ENCODE measurements at places on chromosomes 16 and 17. TPM values are rescaled to one million over a fixed set of nuclear protein-coding genes. Genes with fewer than 3 reads are reported as not detected.

CETP gene
- total RNA-seq, result 10.5 TPM

SLC46A1 gene
- 0.60 TPM for total RNA-seq

CISD3 gene
- total RNA-seq, result 3.5 TPM

OTOP2 gene
- not detected for total RNA-seq

RRAD gene
- 0.60 TPM for total RNA-seq

BEAN1 gene
- total RNA-seq, result not detected

MYL4 gene
- total RNA-seq, result 0.40 TPM

MYCBPAP gene
- under 0.01 TPM for total RNA-seq

- no peak for DNase-seq
Observed at GRCh38 chr16:75317532-75317931, 66.1 kb upstream of the BCAR1 start.

- no peak for DNase-seq
Observed at GRCh38 chr17:67126983-67127382, 82.6 kb downstream of the CACNG1 start.

DNA sequence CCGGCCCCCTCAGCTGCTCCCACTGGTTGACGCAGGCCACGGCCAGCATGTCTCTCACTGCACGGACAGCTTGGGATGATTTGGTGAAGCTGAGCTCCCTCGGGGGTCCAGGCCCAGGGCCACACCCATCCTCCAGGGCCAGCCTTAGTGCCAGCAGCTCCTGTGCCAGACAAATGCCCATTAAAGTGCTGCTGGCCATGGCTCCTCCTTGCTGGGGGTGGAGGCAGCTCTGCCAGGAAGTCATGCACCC, 2.5 kb downstream of the TRIM47 start:
- DNase-seq, result peak; percentile 23

- DNase-seq, result peak; percentile 4
Observed at GRCh38 chr16:72442385-72443158, 270.6 kb upstream of the PMFBP1 start.

GRCh38 chr17:57577751-57578607, 167.1 kb downstream of the CCDC182 start:
- no peak for DNase-seq

- no peak for DNase-seq
Observed at GRCh38 chr16:16908077-16908476, 529.1 kb downstream of the NPIPA7 start.

- DNase-seq, result no peak
Observed at GRCh38 chr16:80034948-80035663, 434.6 kb upstream of the MAF start.

GRCh38 chr16:6111390-6111789, 1013.8 kb upstream of the EEF2KMT start:
- no peak for DNase-seq

GRCh38 chr16:67246756-67247191, 507 bp downstream of the FHOD1 start:
- DNase-seq, result peak; percentile 36

DNA sequence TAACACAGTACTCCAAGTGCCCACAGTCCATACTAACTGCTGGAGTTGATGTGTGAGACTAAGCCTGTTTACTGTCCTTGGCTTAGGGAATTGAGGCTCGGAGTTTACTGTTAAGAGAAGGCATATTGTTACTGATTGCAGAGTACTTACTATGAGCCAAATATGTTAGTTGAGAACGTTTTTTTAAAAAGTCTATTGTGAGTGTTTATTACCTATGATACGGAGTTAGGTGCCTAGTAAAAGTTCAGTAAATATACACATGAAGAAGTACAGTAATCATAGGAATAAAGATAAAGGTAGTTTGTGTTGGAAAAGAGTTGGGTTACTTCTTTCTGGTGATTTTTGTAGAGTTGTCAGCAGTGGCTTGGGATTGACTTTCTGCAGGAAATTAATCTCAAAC, 25.4 kb downstream of the ZNRF1 start:
- no peak for DNase-seq

- peak; percentile 96 for DNase-seq
Observed at GRCh38 chr17:6752068-6752909, 3.6 kb upstream of the XAF1 start.

DNA sequence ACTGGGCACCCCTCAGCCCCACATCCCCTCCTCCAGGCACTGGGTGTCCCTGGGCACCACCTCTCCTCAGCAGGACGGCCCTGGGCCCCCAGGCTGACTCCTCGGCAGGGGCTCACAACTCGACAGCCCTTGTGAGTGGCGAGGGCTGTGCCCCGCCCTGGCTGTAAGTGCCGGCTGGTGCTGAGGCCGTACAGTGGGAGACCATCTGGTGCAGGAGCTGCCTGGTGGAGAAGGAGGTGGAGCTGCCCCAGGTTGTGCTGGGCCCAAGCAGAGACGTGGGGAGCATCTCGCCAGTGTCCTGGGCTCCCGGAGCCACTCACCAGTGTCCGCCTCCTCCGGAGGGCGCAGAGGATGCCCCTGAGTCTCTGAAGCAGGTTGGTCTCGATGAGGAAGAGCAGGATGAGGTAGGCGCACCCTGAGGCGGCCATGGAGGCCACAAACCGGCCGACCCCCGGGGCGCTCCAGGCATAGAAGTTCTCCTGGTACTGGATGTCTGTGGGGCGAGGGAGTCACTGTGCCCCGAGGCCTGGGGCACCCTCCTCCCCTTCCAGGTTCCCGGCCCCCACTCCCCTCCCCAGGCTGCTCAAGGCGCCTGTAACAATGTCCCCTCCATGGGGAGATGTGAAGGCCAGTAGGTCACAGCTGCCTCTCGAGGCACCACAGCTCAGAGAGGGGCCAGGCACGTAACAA, 15.1 kb upstream of the RNPS1 start:
- DNase-seq, result no peak

All from lung microvascular endothelial cell (primary cell).